GDM1 (cell line): ENCODE measurements at places on chromosomes 2 and 18.

GRCh38 chr2:23524261-23524706 lies 139.3 kb downstream of the KLHL29 start:
- DNase-seq: no peak

- peak; percentile 57 for DNase-seq
These were observed 132.9 kb upstream of the MGAT5 start for GRCh38 chr2:134120733-134121630.

DNA sequence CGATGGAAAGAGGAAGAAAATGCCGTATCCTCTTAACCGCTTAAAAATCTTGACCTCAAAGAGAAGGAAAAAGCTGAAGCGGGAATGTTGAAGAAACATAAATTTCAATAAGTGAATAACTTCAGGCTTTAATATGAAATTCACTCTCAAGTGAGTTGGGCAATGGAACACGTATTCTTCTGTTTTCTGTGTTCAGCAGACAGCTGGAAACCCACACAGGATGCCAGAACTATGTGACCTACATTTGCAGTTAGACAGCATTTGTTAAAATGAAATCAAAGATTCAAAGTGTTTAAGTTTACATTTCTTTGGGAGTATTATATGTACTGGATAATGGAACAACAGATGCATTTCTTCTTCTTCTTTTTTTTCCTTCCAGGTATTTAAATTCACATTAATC lies 80.5 kb upstream of the SPATS2L start:
- no peak for DNase-seq

DNA sequence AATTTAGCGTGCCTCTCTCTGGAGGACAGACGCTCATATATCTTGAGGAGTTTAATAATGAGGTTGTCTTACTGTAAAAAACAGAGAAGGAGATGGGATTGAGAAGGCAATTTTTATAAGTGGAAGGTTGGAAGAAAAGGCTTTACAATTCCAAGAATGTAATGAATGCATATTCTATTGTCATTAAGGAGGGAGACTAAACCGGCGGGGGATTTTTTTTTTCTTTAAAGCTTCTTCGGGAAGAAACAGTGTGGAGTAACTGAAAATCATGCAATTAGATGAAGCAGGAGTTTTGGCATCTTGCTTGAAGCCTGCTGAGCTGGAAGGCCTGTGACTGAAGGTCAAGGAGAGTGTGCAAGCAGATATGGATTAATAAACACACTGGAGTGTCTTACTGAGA lies 124.4 kb downstream of the HRH4 start:
- DNase-seq: no peak

GRCh38 chr2:77207331-77207730 lies 314.8 kb downstream of the LRRTM4 start:
- DNase-seq: no peak

GRCh38 chr2:18117592-18117991 lies 239.1 kb downstream of the KCNS3 start:
- peak; percentile 19 for DNase-seq

GRCh38 chr2:217993817-217994463 lies 8.9 kb downstream of the TNS1 start:
- peak; percentile 38 for DNase-seq

DNA sequence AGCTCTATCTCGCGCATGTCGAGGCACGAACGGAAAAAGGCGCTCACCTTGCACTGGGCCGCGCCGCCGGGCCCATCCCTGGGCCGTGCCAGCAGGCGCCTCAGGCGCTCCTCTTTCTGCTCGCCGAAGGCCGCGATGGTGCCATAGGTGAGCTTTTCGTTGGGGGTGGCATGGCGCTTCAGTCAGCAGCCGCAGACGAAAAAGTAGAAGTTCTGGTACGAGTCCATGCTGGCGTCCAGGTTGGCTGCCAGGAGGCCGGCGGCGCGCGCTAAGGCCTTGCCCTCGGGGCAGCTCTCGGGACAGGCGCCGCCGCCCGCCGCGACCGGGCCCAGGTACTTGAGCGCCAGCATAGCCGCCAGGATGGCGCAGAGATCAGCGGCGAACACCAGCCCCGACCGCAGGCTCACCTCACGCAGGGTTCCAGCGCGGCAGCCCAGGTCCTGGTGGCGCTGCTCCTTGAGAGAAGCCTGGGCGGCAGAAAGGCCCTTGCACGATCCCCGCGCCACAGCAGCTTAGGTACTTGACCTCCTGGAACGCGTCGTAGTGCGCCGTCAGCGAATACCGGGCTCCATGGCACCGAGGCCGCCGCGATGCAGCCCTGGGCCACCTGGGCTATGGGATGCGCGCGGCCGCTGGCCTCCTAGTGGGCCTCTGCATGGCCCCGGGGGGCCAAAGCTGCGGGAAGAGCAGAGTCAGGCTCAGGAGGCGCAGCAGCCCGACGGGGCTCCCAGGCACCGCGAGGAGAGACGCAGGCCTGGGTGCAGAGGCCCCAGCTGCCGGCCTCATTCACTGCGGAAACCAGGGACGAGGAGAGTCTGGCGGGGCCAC lies 12.8 kb downstream of the ALPG start:
- no peak for DNase-seq

DNA sequence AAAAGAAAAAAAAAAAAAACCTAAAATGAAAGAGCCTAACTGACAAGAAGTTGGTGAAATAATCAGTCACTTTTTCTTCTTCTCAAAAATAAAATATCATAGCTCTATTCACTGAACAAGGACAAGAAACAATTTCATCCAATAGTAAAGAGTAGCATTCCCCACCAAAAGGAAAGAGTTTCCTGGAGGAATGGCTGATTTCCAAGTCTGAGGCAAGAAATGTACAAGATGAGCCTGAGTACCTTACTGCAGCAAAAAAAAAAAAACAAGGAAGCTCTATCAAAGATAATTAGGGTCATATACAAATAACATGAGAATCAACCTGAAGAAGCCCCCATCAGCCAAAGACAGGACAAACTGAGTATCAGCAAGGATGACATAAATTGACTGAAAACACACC lies 11.5 kb downstream of the ROCK1 start:
- DNase-seq: no peak

DNA sequence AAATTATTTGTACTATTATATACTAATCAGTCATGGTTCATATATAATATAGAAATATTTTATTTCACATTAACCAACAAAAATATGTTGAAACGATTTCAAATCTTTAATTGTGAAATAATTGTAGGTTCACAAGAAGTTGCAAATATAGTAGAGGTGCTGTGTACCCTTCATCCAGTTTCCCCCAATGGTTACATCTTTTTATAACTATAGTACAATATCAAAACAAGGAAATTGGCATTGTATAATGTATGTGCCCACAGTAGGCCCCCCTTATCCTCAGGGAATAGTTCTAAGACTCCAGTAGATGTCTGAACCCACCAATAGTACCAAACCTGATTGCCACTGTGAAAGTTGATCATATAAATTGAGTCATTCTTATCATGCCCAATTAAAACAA lies 7.4 kb upstream of the CYB5A start:
- no peak for DNase-seq

DNA sequence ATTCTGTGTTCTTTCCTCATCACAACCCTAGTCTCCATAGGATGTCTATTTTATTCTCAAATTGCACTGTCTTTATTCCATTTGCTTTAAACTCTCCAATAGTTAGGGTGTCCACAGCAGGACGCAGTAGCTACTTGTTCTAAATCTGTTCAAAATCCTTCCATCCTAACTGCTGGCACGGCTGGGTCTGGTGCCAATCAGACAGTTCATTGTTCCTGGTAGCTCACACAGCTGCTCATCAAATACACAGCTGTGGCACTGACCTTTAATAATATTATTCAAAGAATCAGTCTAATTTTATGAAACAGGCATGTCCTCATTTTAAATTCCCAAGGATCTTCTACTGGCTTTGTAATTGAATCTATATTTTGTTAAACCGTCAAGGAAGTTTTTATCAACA lies 59.7 kb upstream of the TMEFF2 start:
- DNase-seq: no peak
